ENCODE measurements at places on chromosomes 11 and 22.

DNA sequence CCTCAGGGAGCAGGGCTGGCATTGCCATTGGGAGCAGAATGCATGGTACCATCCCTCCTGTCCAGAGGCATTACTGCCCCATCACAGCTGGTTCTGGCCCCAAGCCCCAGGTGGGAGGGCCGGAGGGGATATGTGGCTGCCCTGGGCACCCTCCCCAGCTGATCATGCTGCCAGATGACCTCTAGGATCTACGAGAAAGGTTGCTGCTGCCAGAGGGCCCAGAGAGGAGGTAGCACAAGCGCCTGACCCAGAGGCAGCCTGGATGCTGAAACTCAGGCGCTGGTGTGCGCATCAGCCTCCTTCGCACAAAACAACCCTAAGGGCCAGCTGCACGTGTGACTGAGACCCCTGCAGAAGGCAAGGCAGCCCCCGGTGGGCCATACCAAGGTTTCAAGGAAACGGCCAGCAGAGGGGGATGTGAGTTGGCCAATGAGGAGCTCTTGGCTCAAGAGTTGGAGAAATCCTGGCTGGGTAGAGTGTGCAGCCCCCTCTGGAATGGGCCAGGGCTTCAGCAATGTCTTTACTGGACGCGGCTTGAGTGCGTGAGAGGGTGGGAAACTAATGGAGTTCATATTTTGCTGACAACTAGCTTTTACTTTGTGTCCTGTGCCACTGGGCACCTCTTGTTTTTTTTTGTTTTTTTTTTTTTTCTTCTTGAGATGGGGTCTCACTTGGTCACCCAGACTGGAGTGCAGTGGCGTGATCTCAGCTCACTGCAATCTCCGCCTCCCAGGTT is 88.3 kb upstream of the PARVA start:
- DNase-seq = no peak

- no peak for DNase-seq
Observed at GRCh38 chr11:35169754-35170153, 30.8 kb downstream of the CD44 start.

GRCh38 chr22:17951315-17951714 is 73.0 kb downstream of the MICAL3 start:
- DNase-seq = no peak

GRCh38 chr11:57087991-57088390 is 93.8 kb upstream of the LRRC55 start:
- no peak for DNase-seq

DNA sequence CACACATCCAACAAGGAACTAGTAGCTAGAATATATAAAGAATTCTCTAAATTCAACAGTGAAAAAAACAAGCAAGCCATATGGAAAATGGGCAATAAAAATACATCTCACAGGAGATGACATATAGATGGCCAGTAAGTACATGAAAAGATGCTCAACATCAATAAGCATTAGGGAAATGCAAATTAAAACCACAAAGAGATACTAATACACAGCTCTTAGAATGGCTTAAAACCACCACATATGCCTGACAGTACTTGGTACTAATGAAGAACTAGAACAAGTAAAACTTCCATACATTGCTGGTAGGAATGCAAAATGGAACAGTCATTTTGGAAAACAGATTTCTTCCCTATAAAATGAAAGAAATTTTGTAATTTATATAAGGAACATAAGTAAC is 71.6 kb upstream of the GAB2 start:
- DNase-seq = no peak

- DNase-seq = no peak
Observed at GRCh38 chr11:34288492-34288891, 69.3 kb downstream of the ABTB2 start.

- no peak for DNase-seq
Observed at GRCh38 chr22:24687322-24687721, 84.3 kb downstream of the GGT1 start.

DNA sequence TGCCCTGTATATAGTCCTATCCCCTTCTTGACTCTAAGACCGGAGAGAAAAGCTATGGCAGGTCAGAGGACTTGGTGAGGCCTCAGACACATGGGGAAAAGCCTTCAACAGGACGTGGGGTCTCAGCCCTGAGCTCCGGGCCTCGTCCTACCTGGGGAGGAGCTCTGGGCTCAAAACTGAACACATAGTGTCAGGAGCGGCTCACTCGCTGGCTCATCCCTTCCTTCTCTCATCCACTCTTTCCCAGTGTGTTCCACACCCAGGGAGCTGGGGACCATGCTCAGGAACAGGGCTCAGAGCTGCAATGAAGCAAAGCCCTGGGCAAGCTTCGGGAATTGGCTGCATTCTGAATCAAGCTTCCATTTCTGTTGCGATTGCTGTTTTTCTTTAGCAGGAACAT is 14.5 kb downstream of the ADAMTS15 start:
- no peak for DNase-seq

- DNase-seq = no peak
Observed at GRCh38 chr22:43537019-43537585, 125.3 kb downstream of the MPPED1 start.

- no peak for DNase-seq
Observed at GRCh38 chr11:20369826-20370225, 6.3 kb downstream of the HTATIP2 start.

DNA sequence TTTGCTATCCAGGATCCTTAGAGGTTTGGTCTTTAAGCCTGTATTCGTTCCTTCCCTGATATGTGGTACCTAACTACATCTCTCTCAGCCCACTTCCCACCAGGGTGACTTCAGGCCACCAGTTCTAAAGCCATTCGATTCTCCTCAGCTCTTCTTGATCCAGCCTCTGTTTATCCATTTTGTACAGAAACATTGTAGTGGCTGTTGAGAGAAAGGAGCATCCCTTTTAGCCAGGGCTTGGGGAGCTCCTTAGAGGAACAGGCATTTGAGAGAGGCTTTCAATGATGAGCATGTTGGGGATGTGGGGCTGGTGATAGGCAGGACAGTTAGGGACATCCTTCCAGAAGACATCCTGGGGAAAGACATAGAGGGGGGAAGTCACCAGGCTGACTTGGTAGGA is 17.9 kb downstream of the UBE2L3 start:
- DNase-seq = no peak

Data from amniotic stem cell (primary cell).